COLO829 (cell line): ENCODE measurements at places on chromosomes 6 and 20.

DNA sequence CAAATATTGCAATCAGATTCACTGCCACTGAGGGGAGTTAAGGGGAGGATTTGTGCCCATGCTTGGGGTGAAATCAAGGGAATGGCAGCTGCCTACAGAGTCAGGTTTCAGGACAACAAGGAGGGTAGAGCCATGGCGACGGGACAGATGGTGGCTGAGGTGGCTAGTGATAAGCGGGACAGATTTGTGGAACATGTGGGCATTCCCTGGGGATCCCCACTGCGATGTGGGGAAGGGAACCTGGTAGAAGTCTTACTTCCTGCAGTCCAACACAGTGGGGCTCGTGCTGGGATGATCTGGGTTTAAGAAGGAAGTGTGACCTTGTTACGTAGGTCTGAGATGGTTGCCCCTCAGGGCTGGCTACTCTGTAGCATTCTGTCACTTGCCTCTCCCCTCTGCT, 292.0 kb upstream of the JARID2 start:
- no peak for DNase-seq

GRCh38 chr6:29861521-29862255, 34.1 kb downstream of the HLA-G start:
- no peak for DNase-seq

DNA sequence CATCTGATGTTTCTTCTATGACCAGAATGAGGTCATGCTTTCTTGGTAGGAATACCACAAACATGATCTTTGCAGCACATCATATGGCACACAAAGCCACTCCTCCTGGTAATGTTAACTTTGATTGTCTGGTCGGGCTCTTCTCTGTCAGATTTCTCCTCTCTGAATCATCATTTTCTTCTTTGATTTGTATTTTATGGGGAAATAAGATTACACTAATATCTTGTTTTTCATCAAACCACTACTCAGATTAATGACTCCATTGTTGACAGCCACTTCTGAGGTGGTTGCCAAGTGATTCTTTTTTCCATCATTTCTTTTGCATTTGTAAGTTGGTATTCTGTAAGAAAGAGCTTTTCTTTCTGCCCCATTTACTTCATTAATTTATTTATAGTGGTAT, 29.5 kb downstream of the TRMT11 start:
- DNase-seq: peak; percentile 66

GRCh38 chr6:24426729-24427446, 24.2 kb downstream of the MRS2 start:
- DNase-seq: no peak
